ENCODE measurements at places on chromosomes 6 and 20.

DNA sequence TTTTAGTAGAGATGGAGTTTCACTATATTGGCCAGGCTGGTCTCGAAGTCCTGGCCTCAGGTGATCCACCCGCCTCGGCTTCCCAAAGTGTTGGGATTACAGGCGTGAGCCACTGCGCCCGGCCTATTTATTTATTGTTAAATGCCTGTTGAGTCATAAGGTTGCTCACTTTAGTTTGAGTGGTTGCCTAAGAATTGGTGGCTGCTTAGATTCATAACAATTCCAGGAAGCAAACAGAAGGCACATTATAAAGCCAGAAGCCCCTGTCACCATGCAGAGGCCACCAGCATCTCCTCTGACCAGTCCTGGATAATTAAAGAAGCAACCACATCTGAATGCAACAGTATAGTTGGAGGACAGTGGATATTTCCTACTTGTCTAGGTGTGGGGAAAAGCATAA, 24.0 kb upstream of the ARMH2 start:
- no peak for DNase-seq

DNA sequence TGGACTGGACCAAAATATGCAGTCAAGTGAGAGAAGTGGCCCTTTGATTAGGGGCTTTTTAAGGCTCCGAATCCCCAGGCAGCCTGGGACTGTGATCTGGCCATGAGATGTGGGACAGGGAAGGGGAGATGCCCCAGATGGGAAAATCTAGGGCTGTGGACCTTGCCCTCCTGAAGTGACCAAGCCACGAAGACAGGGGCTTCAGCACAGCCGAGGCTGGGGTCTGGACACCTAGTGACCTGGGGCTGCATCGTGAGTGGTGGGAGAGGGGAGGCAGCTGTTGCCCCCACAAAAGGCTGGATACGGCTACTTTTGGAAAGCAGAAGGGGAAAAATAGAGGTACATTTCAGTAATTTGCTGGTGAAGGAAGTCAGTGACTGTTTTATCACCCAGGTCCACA, 139.5 kb upstream of the SLC24A3 start:
- no peak for DNase-seq

DNA sequence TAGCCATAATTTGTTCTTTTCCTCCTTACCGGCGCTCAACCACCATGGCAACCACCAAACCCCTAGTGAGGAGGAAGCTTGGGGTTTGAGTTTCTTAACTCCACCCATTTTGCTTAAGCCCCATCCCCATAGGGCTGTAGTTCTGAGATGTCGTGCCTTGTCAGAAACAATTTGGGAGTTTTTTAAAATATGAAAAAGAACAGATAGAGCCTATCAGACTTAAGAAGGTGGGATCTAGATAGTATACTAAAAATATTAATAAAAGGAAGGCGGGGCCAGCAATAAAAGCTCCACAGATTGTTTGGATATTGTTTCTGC, 5.6 kb downstream of the BRD2 start:
- no peak for DNase-seq

- no peak for DNase-seq
Observed at GRCh38 chr6:169289619-169290339, 36.1 kb upstream of the THBS2 start.

DNA sequence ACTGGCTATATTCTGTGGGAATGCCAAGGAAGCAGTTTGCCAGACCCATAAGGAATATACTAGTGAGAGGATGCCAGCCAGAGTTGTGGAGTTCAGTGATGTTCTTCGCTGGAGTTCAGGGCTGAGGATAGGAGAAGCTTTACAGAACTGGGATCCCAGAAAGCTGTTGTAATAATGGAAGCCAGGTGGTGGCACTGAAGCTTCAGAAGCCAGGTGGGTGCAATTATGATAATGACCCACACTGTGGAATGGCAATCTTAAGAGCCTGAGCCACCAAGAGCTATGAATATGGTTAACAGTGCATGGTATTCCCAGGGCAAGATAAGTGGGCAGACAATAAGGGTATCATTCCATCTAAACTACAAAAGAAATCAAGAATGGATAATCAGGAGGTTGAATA, 25.1 kb upstream of the ENPP1 start:
- no peak for DNase-seq

- DNase-seq, result no peak
Observed at GRCh38 chr6:51098791-51099190, 280.1 kb downstream of the TFAP2B start.

- DNase-seq, result no peak
Observed at GRCh38 chr6:139010674-139011073, 17.9 kb upstream of the ABRACL start.

DNA sequence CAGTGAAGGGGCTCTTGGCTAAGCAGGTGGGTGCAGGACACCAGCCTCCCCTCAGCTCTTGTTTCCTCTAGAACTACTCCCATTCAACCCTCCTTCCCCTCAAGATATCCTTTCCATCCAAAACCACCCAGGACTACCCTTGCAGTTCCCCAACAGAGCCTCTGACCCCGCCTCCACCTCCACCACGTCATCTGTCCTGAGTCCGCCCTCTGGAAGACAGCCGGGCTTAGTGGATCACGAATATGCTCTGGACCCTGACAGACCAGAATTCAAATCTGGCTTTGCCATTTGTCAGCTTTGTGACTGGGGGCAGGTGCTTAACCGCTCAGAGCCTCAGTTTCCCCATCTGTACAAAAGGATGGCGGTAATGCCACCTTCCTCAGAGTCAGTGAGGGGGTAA, 31.4 kb downstream of the TFEB start:
- no peak for DNase-seq

DNA sequence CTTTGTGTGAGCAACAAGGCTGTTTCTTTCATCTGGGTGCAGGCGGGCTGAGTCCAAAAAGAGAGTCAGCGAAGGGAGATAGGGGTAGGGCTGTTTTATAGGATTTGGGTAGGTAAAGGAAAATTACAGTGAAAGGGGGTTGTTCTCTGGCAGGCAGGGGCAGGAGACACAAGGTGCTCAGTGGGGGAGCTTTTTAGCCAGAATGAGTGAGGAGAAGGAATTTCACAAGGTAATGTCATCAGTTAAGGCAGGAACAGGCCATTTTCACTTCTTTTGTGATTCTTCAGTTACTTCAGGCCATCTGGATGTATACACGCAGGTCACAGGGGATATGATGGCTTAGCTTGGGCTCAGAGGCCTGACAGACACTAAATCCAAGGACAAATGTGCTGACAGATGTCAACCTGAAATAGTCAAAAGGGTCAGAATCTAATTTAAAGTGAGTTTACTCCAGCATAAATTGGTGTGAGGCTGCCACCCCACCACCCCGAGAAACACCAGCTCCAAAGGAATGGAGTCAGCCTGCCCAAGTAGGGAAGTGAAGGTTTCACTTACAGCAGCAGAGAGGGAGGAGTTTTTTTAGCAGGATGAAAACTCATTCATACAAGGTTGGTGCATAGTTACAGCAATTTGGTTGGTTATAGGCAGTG, 560.0 kb upstream of the CDH4 start:
- DNase-seq, result no peak

- no peak for DNase-seq
Observed at GRCh38 chr20:14245368-14245970, 91.9 kb downstream of the FLRT3 start.

GRCh38 chr6:20180935-20181334, 31.3 kb downstream of the MBOAT1 start:
- no peak for DNase-seq

- DNase-seq, result no peak
Observed at GRCh38 chr20:56343861-56344381, 14.9 kb upstream of the FAM210B start.

All from HCT116 (cell line).